ENCODE measurements at places on chromosomes 11 and 22.

- DNase-seq: no peak
Observed at GRCh38 chr11:72132646-72133045, 2.9 kb upstream of the FOLR3 start.

DNA sequence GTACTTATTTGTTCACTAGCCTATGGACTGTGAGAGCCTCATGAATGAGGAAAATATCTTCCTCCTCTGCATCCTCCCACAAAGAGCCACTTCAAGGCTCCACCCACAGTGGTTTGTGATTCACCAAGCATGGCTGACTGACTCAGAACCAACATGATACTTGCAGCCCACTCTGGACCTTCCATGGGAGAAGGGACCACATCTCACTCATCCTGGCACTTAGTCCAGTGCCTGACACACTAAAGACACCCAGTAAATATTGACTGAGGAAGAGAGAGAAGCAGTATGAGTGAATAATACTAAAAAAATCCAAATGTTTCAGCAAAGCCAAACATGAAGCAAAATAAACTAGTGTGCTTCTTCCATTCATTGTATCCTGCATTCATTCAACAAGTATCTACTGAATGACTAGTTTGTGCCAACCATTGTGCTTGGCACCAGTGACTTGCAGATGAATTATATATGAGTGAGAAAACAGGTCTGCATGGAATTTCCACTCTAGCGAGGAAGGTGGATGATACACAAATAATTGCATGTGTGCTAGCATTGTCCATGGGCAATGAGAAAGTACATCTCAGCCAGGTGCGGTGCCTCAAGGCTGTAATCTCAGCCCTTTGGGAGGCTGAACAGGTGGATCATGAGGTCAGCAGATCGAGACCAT lies 54.9 kb upstream of the BLID start:
- no peak for DNase-seq

DNA sequence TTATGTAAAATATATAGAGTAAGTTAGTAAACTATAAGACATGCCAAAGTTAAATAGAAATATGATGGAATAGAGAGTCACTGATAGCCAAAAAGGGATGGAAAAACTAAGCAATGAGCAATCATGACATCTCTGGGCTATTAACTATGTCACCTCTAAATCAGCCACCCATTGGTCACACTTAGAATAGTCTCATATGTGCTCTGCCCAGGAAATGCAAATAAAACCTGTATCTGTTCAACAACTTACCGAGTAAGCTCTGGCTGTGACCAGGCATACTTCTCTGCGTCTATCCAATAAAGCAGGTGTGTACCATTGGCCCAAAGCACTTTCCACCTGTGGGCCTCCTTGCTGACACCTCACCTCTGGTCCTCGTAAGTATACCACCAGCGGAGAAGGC lies 1.6 kb upstream of the ARL14EP start:
- DNase-seq: no peak

DNA sequence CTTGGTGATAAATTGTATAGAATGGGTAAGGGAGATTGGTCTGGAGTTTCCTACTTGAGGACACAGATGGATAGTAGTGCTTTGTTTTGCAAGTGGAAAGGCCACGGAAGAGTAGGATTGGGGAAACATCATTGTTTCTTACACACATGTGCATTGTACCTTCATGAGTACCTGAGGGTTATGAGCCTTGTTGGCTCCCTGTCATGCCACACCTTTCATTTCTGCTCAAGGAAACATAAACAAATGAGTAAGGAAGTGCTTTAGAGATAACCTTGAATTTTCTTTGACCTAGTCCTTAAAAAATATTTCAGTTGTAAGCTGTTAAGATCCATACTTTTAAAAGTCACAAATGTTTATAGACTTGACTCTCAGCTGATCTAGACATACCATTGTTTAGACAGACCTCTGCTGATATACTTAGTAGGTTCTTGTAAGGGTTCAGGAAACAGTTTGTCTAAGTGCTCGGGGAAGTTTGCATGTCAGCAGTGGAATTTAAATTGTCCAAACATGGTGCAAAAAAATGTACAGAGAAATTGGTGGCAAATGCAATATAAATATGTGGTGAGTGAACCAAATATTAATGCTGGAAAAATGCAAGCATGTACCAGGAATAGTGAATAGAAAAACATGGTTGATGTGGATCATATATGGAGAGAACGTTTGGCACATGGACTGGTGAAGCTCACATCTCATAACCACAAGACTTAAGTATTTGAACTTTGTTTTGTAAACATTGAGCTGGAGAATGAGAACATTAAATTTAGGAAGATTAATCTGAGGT lies 40.9 kb downstream of the GAS2 start:
- no peak for DNase-seq

DNA sequence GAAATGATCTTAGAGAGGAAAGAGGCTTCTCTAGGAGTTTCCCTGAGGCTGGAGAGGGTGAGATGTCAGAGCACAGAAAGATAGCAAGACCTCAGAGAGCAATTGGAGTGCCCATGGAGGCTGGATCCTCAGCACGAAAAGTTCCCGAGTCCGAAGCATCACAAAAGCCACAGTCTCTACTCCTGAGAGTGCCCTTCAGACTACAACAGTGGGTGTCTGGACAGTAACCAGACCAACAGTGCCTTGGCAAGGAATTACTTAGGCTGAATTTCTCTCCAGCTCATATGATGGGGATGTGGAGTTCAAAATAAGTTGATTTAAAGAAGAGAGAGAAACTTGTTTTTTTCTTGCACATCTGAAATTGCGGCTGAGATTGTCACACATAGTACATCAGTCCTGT lies 31.9 kb upstream of the PSMA1 start:
- DNase-seq: no peak

GRCh38 chr11:61542705-61543104 lies 34.2 kb downstream of the LRRC10B start:
- no peak for DNase-seq

DNA sequence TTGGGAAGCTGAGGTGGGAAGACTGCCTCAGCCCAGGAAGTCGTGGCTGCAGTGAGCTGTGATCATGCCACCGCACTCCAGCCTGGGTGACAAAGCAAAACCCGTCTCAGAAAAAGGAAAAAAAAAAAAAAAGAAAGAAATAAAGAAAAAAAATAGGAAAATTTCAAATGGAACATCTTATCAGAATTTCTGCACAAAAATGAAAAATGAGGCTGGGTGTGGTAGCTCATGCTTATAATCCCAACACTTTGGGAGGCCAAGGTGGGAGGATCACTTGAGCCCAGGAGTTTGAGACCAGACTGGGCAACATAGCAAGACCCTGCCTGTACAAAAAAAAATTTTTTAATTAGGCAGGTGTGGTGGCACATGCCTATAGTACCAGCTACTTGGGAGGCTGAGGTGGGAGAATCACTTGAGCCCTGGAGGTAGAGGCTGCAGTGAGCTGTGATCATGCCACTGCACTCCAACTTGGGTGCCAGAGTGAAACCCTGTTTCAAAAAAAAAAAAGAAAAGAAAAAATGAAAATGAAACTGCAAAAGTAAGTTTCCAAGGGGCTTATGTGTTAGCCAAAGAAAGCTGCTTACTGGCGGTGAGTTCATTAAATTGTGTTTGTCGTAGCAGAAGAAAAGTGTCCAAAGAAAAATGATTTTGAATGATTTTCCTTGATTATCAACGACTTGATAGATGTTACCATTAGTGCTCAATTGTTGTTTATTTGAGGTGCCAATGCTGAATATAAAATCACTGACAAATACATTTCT lies 7.5 kb upstream of the CRKL start:
- no peak for DNase-seq

- no peak for DNase-seq
Observed at GRCh38 chr11:70164705-70165104, 38.4 kb upstream of the FADD start.

All from muscle of arm (tissue), 14 donors.